CD14-positive monocyte (primary cell): ENCODE measurements at places on chromosomes 6 and 20. TPM values are rescaled to one million over a fixed set of nuclear protein-coding genes. Genes with fewer than 3 reads are reported as not detected.

Gene TPD52L1
- not detected in 2 replicates for polyA plus RNA-seq

Gene BANF2
- not detected in 2 replicates for polyA plus RNA-seq

Gene POU5F1
- polyA plus RNA-seq, result not detected

Gene GPX6
- not detected for polyA plus RNA-seq

Gene SMIM8
- 8.2 TPM for polyA plus RNA-seq

Gene CFAP206
- polyA plus RNA-seq, result not detected

Gene RIPPLY2
- not detected for polyA plus RNA-seq

Gene MDN1
- 2.1 and 6.6 TPM in 2 replicates for polyA plus RNA-seq

Gene TUBB2A
- 2.4 TPM for polyA plus RNA-seq

Gene CRISP3
- polyA plus RNA-seq, result not detected

Gene ARFGEF3
- not detected for polyA plus RNA-seq

Gene ZSCAN26
- 3.6 and 8.3 TPM in 2 replicates for polyA plus RNA-seq

Gene HLA-DQA1
- 98.1 TPM for polyA plus RNA-seq

Gene GATA5
- polyA plus RNA-seq, result not detected in 2 replicates

Gene PPP1R14C
- 0.05 and 0.11 TPM in 2 replicates for polyA plus RNA-seq

Gene CDSN
- not detected in 2 replicates for polyA plus RNA-seq

Gene RBM24
- polyA plus RNA-seq, result not detected

Gene MDFI
- polyA plus RNA-seq, result not detected

Gene SLC35F1
- not detected for polyA plus RNA-seq

Gene KCNS1
- polyA plus RNA-seq, result not detected

Gene HFE
- polyA plus RNA-seq, result 14.1 TPM

Gene SSR1
- polyA plus RNA-seq, result 27.2 and 59.1 TPM in 2 replicates

Gene SPEF1
- not detected for polyA plus RNA-seq

Gene PPT2
- 1.8 TPM for polyA plus RNA-seq

Gene TCP11
- not detected in 2 replicates for polyA plus RNA-seq

Gene HMGCLL1
- not detected in 2 replicates for polyA plus RNA-seq

Gene DCDC2
- polyA plus RNA-seq, result not detected in 2 replicates

Gene PRICKLE4
- polyA plus RNA-seq, result 0.88 and 0.98 TPM in 2 replicates

Gene WFDC5
- not detected in 2 replicates for polyA plus RNA-seq

Gene CGA
- polyA plus RNA-seq, result not detected

Gene SAMD3
- 0.49 TPM for polyA plus RNA-seq

Gene TMEM244
- not detected for polyA plus RNA-seq

Gene FBXO9
- polyA plus RNA-seq, result 96.0 and 105 TPM in 2 replicates

Gene COL21A1
- not detected for polyA plus RNA-seq

Gene PACRG
- not detected for polyA plus RNA-seq
